Activated T-helper 17 cell treated with anti-CD3 and anti-CD28 coated beads, Interleukin-2, amount 50 U/mL, for 72 hours (primary cell): ENCODE measurements at places on chromosomes 1 and 21. TPM values are rescaled to one million over a fixed set of nuclear protein-coding genes. Genes with fewer than 3 reads are reported as not detected.
A peak's percentile ranks its signal among the peaks of the same experiment; 100 is the strongest.

Gene HSPG2
- total RNA-seq = 33.3 TPM

DNA sequence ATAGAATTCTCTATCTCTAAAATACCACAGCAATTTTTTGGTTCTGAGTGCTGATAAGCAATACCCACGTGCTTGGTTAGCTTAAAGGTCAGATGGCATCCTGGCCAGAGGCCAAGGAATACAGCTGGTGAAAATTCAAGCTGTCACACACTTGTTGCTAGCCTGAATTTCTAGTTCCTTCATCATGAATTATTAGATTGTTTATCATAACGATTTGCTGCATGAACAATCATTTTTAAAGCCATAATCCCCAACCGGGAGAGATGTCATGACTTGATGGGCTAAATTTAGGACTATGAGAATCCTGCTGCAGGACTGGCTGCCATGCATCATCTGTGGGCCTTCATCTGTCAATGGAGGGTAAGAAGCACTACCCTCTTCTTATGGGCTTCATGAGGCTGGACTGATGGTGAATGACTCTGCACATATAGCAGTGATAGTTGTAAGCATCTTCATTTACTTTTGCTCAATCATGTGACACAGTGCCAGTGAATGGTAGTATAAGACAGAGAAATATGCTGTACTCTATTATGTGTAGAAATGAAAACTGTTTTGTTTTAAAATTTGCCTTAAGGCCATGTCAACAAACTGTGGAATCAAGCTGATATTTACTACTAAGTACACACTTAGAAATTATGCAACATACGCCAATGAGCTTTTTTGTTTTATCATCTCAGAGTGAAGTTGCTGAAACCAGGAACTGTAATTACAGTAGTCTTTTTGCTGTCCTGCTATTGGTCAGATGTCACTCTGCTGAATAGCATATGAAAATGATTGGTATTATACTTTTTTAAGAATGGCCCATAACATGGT is 80.5 kb upstream of the RALGPS2 start:
- ATAC-seq = no peak

DNA sequence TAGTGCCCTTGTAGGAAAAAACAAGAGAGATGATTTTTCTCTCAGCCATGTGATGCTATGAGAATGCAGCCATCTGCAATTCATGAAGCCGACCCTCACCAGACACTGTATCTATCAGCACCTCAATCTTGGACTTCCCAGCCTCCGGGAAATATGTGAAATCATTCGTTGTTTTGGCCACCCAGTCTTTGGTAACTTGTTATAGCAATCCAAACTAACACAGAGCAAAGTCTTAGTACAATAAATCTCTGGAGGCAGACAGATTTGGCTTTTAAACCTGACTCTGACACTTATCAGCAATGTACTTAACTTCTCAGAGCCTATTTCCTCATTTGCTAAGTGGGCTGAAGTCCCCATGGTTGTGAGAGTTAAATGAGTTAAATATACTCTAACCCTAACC is 5.1 kb upstream of the MED18 start:
- ATAC-seq = no peak

- ATAC-seq = peak; percentile 54
Measured at GRCh38 chr1:25148673-25149300, 83.5 kb downstream of the SYF2 start.
